ENCODE measurements at places on chromosomes 2 and 18. TPM values are rescaled to one million over a fixed set of nuclear protein-coding genes. Genes with fewer than 3 reads are reported as not detected.

Gene CLEC4F
- 0.79 TPM for total RNA-seq

Gene MAPK4
- total RNA-seq: 18.1 TPM

GRCh38 chr2:28433935-28434599 is 41.4 kb downstream of the FOSL2 start:
- no peak for DNase-seq

DNA sequence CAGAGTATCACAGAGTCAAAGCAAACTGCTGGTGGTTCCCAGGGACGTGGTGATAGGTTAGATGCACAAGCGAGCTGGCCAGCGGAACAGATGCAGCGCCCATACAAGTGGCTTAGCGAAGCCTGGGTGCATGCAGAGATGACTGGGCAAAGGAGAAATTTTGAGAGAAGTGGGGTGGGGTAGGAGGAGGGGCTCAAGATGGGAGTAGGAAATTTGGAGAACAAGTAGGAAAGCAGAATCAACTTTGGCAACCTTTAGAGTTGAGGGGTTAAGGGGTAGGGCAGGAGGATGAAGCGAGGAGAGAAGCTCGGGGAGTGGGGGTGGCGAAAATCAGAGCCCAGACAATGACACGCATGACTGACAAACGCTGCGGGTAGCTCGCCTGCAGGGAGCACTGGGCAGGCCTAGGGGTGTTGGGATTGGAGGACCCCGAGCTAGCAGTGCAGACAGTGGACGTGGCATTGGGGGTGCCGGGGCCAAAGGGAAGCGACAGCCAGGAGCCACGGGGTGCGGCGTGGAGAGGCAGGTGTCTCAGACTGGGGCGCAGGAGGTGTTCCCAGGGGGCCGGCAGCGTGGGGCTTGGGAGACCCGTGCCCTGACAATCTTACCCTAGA is 431 bp downstream of the FAM98A start:
- DNase-seq: peak; percentile 58

DNA sequence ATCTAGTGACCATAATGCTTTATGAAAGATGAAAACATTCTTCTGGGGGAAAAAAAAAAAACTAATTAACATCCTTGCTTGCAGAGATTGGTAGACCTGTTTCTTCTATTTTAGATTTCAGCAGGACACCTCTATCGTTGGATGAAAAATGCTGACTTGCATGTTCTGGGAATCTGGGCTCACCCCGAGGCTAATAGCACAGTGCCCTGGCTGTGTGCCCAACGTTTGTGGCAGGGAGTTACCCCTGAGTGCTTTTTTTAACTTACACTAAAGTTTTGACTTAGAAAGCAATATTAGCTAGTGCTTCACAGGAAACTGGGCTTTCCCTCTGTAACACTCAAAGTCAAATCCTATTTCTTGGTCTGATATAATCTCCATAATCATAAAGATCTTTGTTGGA is 233.2 kb downstream of the SLC8A1 start:
- peak; percentile 64 for DNase-seq

DNA sequence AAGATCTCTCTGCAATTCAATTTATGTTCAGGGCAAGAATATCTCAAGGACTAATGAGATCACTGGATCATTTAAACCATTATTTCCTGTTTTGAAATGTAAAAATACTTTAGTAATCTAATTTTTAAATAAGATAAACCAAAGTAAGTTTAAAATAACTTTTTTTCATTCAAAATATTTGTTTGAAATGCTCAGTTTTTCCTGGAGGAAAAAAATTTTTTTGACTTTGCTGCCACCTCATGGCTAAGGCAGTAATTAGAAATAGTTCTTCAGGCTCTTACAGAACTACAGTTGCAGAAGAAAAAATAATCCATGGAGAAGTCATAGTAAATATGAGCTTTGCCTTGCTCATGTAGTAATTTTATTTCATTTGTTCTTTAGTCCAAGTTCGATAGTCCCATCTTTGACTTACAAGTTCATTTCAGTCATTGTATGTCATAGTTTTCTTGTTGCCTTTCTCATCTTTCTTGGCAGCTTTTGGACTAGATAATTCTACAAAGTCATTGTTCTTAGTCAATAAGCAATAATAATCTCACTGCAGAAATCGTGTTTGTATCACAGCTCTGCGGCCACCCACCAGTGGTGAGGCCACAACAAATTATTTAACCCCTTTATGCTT is 127.4 kb downstream of the DPP4 start:
- no peak for DNase-seq

Measured in testis (tissue), 5 donors.